ENCODE measurements at places on chromosomes 7 and 10.

GRCh38 chr7:140595468-140596092, 45.0 kb downstream of the DENND2A start:
- DNase-seq: peak; percentile 83

GRCh38 chr7:20798694-20799121, 12.0 kb upstream of the SP8 start:
- DNase-seq: no peak

DNA sequence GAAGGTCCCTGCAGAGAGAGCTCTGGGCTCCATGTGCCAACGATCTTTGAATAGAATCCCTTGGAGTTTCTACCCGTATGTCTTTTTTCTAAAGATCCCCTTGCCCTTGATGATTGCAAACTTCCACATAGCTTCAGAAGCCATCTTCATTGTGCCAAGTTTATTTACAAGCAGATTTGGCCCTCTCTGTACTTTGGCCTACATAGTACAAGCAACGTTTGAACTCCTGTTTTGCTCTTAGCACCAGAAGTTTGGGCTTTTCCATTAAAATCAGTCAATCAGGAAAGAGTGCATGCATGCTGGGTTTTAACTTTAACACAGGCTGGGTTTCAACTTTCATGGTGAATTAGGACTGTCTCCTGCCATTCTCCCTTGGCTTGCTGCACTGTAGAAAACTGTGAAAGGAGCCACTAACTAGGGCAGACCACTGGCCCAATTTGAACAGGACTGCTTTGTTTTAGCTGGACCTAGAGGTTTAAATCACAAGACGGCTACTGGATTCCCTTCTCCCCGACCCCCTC, 557.6 kb upstream of the GALNT17 start:
- DNase-seq: no peak

DNA sequence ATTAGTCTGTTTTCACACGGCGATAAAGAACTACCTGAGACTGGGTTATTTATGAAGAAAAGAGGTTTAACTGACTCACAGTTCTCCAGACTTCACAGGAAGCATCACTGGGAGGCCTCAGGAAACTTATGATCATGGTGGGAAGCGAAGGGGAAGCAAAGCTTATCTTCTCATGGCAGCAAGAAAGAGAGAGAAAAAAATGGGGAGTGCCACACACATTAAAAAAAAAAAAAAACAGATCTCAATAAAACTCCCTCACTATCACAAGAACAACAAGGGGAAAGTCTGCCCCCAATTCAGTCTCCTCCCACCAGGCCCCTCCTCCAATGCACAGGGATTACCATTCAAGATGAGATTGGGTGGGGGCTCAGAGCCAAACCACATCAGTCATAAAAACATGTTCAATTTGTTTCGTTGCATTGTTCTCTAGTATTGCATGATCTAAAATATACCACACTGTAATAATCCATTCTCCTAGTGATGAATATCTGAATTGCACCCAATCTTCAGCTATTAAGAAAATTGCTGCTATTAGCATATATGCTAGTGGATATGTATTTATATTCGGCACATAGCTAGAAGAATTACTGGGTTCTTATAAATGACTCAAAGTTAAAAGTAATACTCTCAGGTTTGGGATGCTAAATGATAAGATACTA, 328.9 kb upstream of the KCND2 start:
- DNase-seq: no peak

DNA sequence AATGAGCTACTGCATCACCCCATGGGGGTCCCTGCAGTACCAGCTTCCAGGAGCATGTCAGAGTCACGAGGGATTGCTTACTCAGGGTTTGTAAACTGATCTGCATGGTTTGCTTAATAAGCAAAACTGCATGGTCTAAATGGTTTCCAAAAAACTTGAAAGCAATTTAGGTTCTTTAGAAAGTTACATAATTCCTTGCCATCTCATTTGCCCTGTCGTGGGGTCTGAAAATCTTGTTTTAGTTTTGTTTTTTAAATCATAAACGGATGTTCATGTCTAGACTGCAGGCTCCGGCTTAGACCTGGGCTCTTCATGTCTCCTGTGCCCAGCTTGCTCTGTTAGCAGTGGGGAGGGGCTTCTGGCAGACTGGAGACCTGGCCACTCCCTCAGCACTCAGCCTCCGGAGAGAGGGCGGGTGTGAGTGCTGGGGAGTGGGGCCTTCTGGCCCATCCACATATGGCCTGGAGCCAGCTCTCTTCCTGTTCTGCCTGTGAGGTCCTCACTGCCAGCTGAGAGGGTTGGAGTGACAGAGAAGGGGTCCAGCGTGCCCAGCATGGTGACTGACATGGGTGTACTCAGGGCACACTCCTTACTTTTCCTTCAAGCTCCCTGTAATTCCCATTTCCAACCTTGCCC, 17.5 kb downstream of the PRF1 start:
- peak; percentile 92 for DNase-seq

DNA sequence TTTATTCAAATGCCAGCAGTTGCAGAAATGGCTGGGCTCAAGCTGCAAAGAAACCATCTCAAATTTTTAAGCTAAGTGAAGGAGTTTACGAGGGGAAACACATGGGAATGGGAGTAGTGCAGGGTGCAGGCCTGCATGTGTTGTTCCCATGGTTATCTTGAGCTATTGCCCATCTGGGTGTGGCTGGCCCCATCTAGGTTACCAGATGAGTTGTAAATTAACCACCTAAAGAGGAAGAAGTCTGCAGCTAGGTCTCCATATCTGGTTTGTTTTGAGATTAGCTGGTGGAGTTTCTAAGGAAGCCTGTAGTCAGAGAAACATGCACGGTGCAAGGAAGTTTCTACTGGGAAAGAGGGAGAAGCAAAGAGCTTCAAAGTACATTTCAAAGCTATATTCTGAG, 23.3 kb upstream of the STEAP2 start:
- no peak for DNase-seq

DNA sequence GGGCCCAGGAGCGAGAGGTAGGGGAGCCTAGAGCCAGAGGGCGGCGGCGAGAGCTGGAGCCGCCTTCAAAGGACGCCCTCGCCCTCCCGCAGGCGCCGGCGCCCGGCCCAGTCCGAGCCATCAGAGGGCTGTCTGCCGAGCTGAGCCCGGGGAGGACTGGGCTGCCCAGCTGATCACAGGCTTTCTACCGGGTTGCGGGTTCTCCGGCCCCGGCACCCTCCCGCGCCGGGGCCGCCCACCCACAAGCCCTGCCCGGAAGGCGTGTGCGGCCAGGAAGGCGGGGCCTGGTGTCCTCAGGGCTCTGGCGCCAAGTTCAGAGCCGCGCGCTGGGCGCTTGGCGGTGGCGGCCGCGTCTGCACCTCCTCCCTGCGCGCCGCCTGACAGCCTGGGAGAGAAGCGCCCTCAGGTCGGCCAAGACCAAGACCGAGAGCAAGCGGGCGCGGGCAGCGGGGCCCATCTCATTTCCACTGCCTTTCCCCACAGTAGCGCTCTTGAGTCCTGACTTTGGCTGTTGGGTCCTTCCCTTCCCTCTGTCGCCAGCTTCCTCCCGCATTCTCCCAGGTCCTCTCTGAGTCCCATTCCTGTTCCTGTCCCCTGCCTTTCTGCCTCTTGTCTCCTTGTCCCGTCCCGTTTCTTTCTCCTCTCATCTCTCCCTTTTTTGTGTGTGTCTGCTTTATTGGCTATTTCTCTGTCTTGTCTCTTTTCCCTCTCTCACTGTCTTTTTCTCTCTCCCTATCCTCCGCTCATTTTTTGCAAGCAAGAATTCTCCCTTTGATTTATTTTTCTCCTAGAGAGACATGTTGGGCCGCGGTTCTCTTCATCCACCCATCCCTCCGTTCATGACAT, 60.6 kb upstream of the MSMB start:
- DNase-seq: peak; percentile 76
